ENCODE measurements at places on chromosomes 2 and 18.

DNA sequence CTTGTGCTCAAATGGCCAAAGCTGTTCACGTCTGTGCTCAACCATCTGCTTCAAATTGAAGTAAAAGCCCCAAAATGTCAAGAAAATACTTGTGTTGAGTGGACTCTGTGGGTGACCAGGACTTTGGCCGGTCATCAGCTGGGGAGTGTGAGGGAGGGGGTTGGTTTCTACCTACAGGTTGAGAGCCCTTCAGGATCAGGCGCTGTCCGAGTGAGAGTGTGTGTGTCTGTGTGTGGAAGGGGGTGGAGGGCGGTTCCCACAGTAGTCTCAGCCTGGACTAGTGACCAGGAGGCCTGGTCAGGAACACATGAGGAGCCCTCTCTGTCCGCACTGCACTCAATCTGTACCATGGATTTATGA, 34.2 kb downstream of the ATOH8 start:
- DNase-seq = no peak

GRCh38 chr2:203030991-203031390, 16.3 kb downstream of the NBEAL1 start:
- no peak for DNase-seq

DNA sequence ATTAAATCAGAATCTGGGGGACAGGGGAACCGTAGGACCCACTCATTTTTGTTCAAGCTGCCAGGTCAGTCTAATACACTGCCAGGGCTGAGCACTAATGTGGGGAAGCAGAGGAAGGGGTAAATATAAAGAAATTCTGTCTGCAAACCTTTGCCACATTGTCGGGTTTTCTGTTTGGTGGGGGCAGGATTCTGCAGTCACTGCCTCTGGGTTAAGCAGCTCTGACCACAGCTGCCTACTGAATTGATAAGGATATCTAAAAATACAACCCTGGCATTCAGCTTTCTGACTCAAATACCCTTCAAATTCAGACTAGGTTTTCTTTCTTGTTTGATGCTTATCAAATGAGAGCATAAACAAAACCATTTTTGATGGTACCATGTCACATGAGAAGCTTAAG, 6.0 kb downstream of the DNER start:
- no peak for DNase-seq

DNA sequence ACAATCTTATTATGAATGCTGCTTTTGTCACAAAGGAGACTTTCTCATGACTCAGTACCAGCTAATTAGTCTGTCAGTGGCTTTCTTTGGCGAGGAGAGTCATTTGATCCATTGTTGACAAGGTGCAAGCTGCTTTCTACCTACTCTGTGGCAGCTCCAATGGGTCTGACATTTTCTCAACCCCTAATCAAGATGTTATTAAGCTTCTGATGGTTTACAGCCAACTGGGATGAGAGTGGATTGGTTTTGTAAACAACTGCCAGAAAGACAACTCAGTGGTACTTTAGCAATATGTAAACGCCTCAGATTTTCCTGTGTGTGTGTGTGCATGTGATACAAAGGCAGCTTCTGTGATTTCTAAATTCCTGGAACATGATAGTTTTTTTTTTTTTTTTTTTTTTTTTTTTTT, 8.2 kb upstream of the CLIP4 start:
- DNase-seq = no peak

GRCh38 chr2:32772638-32773447, 145.0 kb downstream of the TTC27 start:
- DNase-seq = peak; percentile 67

DNA sequence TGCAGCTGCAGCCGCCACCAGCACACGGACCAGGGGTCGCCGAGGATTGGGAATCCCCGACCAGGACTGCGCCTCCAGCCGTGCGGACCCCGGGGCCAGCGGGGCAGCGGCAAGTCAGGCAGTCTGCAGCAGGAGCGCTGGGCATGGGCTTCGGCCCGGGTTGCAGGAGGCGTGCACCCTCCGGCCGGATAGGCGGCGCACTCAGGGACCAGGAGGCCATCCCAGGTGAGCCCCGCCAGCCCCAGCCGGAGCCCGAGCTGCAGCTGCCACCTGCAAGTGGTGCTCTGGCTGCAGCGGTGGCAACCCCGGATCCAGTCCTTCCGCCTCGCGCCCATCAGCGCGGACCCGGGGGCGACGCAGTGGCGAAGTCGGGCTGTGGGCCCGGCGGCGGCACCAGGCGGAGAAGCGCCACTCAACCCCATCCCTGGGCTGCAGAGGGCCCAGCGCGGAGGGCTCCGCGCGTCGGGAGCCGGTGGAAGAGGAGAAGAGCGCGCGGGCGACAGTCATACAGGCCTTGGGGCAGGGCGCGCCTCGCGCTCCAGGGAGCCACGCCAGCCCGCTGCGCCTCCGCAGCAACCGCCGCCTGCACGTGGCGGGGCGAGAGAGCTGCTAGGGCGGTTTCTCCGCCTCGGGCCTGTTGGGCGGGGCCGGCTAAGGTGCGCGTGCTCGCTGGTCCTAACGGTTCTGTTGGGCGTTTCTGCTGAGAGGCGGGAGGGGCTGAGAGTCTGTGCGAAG, 73.8 kb downstream of the RPIA start:
- DNase-seq = peak; percentile 10

GRCh38 chr18:44130376-44130942, 550.2 kb upstream of the SETBP1 start:
- DNase-seq = peak; percentile 53

DNA sequence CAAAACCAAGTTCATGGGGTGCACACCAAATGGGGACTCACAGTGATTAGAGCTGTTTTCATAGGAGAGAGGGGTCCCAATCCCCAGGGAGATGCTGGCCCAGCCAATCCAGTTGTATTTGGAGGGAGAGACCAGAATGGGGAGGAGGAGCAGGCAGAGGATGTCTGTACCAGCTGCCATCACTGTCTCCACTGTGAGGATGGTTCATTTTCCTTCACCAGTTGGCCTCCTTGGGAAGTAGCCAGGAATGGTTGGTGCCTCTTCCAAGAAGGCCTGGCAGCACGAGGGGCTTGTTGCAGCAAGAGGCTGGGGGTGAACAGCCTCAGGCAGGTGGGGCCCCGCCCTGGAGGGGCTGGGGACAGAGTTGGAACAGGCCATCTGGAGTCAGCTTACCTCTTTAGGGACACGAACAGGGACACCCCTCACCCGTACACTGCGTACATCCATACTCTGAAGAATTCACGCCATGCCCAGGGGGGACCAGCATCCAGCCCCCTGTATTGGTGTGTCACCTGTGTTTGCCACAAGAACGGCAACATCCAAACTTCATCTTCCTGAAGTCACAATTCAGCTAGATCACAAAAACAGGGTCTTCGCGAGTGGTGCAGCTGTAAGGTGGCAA, 161.7 kb upstream of the ZNF236 start:
- DNase-seq = no peak

- no peak for DNase-seq
Observed at GRCh38 chr2:168667156-168667555, 135.3 kb upstream of the NOSTRIN start.

GRCh38 chr2:202113571-202114142, 40.6 kb downstream of the KIAA2012 start:
- peak; percentile 45 for DNase-seq

DNA sequence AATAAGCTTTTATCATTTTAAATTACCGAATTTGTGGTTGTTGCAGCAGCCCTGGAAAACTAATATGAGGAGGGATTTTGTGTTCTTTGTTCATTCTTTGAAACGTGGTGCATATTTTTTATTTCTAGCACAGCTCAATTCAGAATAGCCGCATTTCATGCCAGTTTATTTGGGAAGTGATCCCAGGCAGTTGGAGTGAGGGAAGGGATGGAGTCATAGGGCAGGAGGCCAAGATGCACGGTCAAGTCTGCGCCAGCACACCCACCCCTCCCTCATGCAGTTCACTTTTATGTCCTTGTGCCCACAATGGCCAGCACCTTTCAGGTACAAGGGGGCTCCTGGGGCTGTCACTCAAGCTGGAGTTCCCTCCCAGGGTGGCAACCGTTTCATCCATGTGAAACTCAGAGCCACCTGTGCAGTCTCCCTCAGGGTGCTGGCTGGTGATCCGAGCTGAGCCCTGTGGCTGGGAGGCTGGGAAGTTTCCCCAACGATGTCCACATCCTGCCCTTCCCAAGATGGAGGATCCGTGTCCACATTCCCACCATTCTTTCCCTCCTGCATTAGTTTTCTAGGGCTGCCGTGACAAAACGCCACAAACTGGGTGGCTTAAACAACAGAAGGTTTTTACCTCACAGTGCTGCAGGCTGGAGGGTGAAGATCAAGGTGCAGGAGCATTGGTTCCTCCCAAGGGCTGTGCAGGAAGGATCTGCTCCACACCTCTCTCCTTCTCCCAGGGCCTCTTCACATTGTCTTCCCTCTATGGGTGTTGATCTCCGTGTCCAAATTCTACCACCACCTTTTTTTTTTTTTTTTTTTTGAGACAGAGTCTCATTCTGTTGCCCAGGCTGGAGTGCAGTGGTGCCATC, 68.5 kb upstream of the ITGA6 start:
- DNase-seq = peak; percentile 16

DNA sequence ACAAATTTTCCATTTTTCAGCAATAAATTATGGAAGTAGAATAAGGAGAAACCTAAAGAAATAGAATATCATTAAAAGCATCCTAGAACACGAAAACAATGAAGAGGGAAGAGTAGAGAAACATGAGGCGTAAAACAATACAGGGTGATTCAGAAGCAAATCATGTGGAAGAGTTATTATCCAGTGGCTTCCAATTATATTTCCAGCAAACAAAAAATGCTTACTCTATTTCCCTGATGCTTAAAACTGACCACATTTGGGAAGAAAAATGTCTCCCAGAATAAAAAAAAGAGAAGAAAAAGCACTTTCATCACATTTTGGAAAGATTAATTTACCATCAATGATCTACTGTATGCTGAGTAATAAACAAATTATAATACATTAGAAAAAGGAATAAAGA, 192.6 kb downstream of the CD226 start:
- DNase-seq = peak; percentile 6

DNA sequence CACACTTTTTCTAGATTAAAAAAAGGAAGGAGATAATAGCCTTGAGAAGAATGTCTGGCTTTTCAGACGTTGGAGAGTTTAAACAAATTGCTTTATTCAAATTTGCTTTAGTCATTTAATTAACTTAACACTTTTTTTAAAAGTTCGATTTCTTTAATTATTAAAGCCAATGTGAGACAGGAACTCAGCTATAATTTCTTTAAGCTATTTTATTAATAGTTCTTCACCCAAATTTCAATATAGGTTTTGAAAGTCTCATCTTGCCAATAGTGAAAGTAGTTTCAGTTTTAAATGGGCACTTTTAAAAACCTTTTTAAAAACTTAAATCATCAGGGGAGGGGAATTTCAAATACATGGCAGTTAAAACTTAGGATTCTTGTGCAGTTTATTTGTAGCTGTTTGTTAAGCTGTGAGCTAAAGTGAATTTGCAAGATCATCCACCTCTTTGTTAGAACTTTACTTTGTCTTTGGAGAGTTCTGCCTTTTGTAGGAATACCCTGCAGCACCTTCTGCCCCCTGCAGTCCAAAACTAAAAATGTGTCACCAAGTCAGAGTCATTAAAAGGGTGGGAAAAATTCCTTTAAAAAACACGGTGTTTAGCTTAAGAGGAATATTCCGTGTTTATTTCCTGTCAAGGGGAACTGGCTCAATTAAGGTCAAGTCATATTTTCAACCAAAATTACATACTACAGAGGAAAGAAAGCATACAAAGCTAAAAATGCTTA, 4.6 kb downstream of the TGIF1 start:
- peak; percentile 79 for DNase-seq

DNA sequence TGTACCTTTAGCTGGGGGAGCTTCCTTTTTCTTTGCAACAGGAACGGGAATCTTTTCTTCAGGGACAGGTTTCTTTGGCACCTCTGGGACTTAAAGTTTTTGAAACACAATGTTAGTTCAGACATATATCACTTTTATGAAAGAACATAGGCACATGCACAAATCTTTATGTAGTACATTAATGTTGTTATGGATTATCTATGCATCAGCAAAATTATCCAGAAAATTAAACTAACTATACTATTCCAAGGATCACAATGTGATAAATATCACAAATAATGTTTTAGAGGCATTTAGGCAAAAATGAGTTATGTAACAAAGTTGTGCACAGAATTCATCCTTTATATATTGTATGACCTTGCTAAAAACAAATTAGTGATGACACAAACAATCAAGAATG, 117.4 kb downstream of the TTN start:
- DNase-seq = no peak

- peak; percentile 67 for DNase-seq
Observed at GRCh38 chr2:235779444-235779896, 285.6 kb downstream of the AGAP1 start.

DNA sequence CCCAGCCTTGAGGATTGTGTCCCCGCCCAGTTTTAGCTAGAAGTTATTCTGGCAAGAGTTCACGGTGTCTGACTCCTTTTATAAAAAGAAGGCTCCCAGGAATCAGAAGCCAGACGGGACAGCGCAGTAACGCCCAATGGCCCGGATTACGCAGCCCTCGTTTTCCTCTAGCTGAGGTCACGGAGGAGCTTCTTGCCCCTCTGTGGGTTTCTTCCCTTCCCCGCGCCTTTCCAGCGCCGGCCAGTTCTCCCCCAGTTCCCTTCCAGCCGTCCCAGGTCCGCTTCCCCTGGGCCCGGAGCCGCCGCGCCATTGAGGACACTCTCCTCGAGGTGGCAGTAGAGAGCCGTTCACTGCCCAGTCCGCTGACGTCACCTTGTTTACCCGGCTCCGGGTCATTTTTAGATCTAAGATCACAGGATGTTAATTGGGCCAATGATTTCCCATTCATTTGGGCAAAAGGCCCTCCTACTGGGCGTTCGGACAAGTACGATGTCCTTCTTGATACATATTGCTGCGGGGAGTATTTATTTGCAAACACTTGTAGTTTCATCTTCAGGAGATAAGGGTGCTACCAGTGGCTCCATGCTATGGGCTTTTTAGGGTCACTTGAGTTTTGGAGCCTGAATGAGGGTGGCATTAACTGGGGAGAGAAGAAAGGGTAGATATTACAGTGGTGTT, 81.5 kb upstream of the PPM1B start:
- DNase-seq = peak; percentile 73

DNA sequence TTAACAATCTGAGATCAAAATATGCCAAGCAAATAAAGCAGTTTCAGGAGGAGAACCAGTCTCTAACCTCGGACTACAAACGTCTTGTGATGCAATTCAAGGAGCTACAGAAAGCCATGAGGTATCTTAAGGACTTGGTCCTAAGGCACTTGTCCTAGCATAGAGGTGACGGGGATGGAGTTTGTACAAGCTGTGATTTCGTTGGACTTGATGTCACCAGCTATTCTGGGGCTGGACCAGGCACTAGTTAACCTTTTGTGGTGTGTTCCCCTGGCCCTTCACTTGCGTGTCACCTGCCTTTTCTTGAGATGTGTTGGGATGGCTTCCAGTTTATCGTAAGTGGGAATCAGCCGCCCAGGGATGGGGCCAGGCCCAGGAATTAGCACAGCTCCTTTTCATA, 33.7 kb downstream of the OTOF start:
- DNase-seq = no peak

DNA sequence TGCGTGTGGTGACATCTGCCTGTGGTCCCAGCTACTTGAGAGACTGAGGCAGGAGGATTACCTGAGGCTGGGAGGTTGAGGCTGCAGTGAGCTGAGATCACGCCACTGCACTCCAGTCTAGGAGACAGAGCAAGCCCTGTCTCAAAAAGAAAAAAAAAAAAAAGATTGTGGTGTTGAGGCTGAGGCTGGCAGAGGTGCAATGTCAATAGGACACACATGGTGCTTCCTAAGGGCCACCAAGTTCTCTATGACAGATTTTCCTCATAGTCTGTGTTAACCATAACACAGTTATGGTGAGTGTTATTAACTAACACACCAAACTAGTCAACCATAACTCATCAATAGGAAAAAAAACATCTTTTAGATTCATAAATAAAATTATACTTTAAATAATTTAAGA, 494.4 kb downstream of the TMX3 start:
- no peak for DNase-seq

- no peak for DNase-seq
Observed at GRCh38 chr2:228648541-228648940, 467.1 kb upstream of the SPHKAP start.

GRCh38 chr2:4151521-4151920, 448.1 kb downstream of the DCDC2C start:
- DNase-seq = no peak

All from astrocyte of the spinal cord (primary cell).